ENCODE measurements at places on chromosomes 3 and 15.

DNA sequence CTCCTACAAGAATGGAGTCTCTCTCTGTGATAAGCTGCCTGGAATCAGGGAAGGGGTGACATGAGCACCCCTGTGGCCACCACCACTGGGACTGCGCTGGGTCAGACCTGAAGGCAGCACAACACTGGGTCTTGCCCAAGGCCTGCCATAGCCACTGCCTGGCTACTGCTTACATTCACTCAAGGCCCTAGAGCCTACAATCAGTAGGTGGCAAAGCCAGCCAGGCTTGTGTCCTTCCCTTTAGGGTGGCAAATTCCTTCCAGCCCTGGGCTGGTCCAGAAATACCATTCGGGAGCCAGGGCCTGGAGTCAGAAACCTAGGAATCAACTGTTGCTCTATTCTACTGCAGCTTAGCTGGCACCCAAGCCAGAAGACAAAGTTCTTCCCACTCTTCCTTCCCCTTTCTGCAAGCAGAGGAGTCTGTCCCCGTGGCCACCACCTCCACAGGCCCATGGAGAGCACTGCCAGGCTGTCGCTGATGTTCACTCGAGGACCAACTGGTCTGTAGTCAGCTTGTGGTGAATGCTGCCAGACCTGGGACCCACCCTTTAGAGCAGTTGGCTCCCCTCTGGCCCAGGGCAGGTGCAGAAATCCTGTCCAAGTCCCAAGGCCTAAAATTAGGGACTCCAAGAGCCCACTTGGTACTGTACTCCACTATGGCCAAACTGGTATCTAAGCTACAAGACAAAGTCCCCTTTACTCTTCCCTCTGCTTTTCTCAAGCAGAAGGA is 307.4 kb downstream of the THSD4 start:
- no peak for DNase-seq

GRCh38 chr15:88472225-88472624 is 4.7 kb downstream of the MRPS11 start:
- DNase-seq, result no peak

GRCh38 chr15:57312318-57313133 is 63.8 kb upstream of the CGNL1 start:
- DNase-seq, result no peak

DNA sequence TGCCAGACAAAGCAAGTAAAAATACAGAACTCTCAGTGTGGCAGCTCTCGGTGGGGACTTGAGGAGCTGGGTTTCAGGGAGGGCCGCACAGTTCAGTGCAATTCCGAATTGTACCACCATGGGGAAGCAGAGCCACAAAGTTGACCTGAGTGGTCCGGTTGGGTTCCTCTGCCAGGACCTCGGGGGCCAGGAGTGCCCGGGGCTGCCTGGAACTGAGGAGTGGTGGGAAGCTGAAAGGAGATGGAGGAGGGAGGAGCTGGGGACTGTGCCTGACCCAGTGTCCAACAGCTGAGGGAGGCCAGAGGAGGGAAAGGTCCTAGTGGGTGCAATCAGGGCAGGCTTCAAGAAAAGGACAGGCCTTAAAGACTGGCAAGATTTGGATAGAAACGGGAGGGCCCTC is 32.2 kb upstream of the TRH start:
- peak; percentile 81 for DNase-seq

DNA sequence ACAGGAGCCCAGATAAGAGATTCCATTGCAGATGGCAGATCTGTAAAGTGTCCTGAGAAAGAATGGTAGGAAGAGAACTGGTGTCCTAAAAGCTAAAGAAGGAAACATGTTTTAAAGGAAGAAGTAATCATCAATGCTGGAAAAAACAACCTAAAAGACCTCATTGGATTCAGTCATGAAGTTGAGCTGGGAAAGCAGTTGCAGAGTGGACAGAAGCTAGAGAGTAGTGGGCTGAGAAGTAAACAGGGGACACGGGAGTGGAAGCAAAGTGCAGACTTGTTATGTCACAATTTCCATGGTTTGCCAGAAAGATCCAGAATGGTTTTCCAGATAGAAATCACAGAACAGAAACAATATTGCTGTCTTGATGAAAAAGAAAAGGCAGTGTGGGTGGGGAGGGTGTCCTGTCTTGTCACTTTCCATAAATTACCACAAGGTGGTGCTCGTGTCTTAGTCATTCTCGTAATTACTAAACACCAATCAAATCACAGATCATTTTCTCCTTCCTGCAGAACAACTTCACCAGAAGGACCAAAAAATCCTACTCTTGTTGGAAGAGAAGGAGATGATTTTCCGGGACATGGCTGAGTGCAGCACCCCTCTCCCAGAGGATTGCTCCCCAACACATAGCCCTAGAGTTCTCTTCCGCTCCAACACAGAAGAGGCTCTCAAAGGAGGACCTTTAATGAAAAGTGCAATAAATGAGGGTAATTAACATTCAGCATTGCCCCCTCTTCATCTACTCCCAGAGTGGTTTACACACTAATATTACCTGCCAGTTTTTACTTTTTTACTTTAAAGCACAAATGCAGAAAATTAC is 64.5 kb downstream of the KLHL25 start:
- DNase-seq, result peak; percentile 72

GRCh38 chr15:65824031-65824743 is 32.1 kb upstream of the DENND4A start:
- peak; percentile 74 for DNase-seq

GRCh38 chr3:86995537-86995936 is 4.6 kb upstream of the VGLL3 start:
- no peak for DNase-seq

DNA sequence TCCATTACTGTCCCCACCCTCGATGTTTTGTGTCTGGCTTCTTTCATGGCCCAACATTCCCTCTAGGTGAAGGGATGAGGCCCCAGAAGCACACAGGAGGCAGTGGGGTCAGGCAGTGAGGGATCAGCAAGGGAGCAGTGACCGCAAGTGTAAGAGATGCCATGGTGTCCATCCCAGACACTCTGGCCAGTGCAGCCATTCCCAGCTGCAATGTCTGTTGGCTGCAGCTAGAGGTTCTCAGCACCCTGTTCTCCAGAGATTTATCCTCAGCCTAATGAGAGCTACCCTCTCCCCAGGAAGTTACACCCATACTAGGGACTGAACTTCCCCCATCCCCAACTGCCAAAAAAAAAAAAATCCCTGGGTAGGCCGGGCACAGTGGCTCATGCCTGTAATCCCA is 40.2 kb downstream of the TRANK1 start:
- DNase-seq, result peak; percentile 22

DNA sequence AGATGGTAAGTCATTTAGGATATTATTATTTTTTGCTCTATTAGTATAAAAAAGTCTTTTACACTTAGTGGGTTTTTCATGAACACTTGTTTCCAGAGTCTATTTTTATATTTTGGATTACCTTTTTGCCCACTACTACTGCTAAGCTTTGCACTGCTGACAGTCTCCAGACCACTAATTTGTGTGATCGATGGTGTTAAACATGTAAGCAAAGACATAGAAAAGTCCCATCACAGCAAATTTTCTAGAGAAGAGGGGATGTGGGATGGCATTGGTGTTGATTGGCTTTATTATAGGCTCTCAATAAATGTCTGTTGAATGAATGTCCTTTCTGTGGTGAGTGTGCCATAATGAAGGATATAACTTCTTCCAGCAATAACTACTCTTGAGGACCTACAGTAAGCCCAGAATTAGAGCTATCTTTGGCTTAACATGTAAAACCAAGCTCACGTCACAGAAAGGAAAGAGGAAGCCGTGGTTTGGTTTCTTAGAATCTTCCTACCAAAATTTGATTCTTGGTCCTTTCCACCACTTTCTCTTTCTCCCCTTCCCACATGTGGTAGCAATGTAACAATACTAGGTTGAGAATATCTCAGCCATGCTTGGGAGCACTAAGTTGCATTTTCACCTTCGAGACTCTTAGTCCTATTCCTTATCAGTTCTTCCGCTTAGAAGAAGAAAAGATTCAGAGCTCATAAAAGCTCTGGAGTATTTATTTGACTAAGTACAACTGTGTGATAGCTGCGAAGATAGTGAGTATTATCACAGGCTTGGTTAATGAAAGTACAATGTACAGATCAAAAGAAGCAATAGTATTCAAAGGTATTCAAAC is 90.6 kb upstream of the UMPS start:
- no peak for DNase-seq

- no peak for DNase-seq
Measured at GRCh38 chr15:49032601-49033145, 13.6 kb downstream of the SECISBP2L start.

- no peak for DNase-seq
Measured at GRCh38 chr3:155244216-155244615, 49.3 kb downstream of the STRIT1 start.

GRCh38 chr3:180116658-180117057 is 79.9 kb upstream of the PEX5L start:
- no peak for DNase-seq

GRCh38 chr3:17730318-17730967 is 12.0 kb downstream of the TBC1D5 start:
- peak; percentile 74 for DNase-seq

All from HEK293T (cell line).